ENCODE measurements at places on chromosomes 6 and 20.

GRCh38 chr6:34656378-34657036 lies 40.1 kb downstream of the ILRUN start:
- no peak for DNase-seq

- DNase-seq, result no peak
These were observed 68.8 kb downstream of the GCNT2 start for GRCh38 chr6:10589983-10590382.

DNA sequence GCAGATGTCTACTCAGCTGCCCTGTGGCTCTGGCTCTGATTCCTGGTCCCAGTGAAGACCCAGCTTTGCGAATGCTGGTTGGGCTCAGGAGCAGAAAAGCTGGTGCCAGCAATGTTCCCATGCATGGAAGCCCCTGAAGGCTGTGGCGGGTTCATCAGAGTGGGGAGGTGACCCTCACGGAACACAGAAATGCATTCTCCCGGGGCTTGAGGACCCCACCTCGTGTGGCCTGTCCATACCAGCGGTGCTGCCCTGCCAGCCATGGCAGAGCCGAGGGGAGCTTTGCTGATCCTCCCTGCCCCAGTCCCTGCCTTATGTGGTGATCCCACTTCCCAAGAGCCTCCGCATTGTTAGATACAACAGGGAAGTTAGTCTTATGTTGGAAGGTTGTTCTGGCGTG lies 157.7 kb upstream of the THBS2 start:
- DNase-seq, result no peak

- peak; percentile 56 for DNase-seq
These were observed 1.5 kb downstream of the EBF4 start for GRCh38 chr20:2694008-2694471.

- DNase-seq, result no peak
These were observed 167.6 kb downstream of the THBS2 start for GRCh38 chr6:169086020-169086419.

- peak; percentile 78 for DNase-seq
These were observed at the start of gene EBF4 for GRCh38 chr20:2692036-2692885. TSS of gene EBF4 (plus strand) at chr20:2692780. CDS start at chr20:2693646, 866 bp downstream.

- no peak for DNase-seq
These were observed 8.5 kb upstream of the EDN3 start for GRCh38 chr20:59291740-59292383.

DNA sequence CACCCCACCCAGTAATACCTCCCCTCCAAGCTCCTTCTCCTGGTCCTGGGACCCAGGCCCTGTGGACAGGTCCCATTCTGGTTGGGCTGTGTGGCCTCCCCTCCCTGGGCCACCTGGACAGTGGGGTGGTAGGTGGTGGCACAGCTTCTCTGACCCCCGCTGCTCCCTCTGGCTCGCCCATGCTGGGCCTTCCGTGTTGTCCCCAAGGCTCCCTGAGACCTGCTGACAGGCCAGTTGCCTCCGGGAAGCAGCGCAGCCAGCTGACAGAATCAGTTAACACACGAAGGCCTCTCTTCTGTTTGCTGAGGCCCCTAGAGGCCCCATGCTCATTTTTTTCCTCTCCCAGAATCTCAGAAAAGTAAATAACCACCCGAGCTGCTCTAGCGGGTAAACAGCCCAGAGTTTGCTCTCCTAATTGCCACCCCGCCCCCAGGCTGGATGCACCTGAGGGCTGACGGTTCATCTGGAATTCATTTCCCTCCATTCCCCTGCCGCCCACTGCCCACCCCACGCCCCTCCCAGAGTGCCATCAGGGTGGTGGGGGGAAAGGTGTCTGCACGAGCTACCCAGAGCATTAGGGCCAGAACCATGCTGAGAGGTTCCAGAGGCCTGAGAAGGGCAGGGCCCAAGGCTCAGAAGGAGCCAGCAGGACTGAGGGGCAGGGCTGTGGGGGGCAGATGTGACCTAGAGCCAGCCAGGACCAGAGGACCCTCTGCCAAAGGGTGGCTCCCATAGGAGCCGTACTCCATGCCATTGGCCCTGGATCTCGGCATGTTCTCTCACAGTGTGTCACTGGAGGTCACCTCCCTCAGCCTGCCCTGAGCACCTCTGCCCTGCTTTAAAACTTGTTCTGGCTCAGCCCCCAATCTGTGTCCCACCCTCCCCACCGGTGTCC lies 157.5 kb downstream of the GRM4 start:
- DNase-seq, result no peak

DNA sequence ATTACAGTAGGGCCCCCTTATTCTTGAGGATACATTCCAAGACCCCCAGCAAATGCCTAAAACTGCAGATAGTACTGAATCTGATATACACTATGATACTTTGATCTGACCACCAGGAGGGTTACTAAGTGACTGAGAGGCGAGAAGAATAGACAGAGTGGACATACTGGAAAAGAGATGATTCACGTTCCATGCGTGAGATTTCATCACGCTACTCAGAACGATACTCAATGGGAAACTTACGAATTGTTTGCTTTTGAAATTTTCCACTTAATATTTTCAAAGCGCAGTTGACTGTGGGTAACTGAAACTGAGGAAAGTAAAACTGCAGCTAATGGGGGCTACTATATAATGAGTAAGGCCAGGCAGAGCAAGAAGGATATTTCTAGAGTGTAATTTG lies 60.8 kb downstream of the STX11 start:
- DNase-seq, result no peak

GRCh38 chr6:37048851-37049757 lies 43.6 kb downstream of the FGD2 start:
- no peak for DNase-seq

DNA sequence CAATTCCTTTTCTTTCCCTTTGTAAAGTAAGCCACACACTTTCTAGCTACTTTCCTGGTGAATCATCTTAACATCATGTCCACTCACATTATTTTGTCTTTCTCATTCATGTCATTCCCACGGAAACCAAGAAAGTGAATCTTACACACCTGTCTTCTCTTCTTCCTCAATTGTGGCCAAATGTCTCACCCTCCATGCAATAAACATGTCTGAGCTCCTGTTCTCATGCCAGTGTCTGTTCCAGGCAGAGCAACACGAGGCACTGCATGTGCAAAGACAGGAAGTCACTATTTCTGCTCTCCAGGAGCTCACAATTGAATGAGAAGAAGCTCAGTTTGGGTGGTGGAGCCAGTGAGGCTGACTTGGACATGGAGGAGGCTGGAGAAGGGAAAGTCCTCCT lies 29.0 kb upstream of the TMEM244 start:
- DNase-seq, result no peak

DNA sequence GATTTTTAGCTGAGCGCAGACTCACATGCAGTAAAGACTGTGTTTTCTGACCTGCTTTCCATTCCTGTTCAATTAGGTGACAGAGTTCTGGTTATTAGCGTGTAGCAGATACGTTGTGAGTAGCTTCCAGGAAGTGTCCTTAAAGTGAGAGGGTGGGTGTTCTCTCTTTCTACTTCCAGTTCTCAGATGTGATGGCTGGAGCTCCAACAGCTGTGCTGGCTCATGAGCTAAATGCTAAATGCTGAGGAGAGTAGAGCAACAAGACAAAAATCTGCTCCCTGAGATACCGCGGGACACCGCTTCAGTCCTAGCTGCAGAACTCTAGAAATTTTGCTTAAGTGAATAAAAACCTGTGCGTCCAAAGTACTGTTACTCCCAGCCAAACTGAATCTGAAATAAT lies 38.2 kb upstream of the FYN start:
- no peak for DNase-seq

GRCh38 chr6:160127270-160128124 lies 5.9 kb downstream of the SLC22A1 start:
- DNase-seq, result no peak

DNA sequence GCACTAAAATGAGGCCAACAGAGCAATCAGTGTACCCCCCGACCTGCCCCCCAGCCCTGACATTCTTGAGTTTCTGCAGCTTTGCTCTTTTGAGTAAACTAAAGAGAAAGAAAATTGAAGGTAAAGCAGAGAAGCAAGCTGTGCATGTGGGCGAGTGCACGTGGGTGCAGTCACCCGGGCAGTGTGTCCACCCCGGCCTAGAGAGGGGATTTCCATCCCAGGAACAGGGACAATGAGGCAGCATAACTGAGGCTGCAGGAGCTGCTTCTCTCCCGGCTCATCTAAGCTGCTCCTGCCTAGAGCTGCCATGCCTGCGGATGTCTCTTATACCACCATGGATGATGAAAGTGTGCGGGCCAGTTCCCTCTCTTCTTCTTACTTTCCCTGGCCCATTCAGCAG lies 16.8 kb downstream of the CASS4 start:
- no peak for DNase-seq

DNA sequence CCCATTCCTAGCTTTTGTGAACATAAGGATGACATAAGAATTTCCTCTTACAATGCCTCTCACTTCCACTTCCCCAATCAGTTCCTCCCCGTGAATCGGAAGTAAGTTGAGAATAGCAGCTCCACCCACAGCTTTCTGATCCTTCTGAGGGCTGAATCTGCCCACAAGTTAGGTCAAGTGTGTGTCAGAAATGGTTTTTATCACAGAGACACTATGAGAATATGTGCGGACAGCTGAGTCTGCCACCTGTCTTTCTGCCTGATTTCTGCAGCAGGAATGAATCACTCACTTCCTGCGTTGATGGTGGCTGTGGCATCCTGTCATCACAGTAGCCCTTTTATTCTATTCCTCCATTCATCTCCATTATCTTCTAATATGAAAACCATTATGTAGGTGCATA lies 70.2 kb downstream of the RIN2 start:
- DNase-seq, result no peak

GRCh38 chr6:23097566-23097965 lies 528.2 kb downstream of the HDGFL1 start:
- no peak for DNase-seq

All from neural progenitor cell (in vitro differentiated cells).